ENCODE measurements at places on chromosomes 1 and 21. TPM values are rescaled to one million over a fixed set of nuclear protein-coding genes. Genes with fewer than 3 reads are reported as not detected.

TCHH gene
- 0.07 TPM for polyA plus RNA-seq

DNA sequence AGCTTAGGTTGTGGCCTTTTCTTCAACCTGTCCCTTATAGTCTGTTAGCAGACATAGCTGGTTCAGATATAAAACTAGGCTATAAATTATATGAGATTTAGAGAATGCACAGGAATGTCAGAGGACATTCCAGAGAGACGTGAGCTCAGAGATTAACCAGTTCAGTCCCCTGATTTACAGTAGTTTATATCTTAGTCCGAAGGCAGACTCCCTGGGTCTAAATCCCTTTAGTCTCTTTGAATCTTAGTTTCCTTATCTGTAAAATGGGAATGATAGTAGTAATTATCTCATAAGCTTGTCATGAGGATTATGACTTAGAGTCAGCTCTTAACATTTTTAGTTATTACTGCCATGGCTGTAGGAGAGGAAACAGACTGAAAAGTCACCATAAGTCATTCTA is 45.5 kb upstream of the PLXNA2 start:
- no peak for DNase-seq

GRCh38 chr1:6260433-6260934 is 414 bp downstream of the GPR153 start:
- no peak for DNase-seq

DNA sequence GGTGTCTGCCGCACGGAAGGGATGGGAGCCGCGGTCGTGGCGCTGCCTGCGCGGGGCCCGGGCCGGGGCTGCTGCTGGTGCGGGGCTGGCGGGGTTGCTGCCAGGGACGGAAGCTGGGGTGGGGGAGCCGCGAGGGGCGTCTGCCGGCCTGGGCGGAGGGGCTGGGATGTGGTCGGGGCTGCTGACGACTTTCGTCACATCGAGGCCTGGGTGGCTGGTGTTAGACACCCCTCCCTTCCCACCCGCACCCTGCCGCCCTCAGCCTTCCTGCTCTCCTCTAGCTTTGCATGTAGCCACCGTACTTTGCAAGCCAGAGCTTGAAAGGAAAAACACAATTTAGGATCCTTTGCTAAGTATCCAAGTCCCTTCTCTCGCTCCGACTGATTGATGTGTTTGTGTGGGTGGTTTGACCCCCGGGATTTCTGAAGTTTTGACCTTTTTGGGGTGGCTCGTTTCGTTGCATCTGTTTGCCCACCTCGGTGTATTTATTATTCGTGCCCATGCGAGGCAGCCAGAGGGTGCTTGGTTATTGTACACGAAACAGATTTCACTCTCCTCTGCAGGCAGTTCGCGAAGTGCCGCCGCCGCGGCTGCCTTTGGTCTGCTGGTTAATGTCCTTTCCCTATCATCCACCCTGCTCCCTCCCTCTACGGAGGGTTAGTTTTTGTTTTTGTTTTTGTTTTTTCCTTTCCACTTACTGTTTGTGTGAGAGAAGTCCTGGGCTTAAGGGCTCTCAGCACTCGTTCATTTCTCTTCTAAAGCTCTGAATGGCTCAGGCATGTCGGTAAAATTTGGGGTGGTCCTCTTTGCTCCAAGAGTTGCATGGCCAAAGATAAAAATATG is 868 bp downstream of the C1orf21 start:
- peak; percentile 44 for DNase-seq

DNA sequence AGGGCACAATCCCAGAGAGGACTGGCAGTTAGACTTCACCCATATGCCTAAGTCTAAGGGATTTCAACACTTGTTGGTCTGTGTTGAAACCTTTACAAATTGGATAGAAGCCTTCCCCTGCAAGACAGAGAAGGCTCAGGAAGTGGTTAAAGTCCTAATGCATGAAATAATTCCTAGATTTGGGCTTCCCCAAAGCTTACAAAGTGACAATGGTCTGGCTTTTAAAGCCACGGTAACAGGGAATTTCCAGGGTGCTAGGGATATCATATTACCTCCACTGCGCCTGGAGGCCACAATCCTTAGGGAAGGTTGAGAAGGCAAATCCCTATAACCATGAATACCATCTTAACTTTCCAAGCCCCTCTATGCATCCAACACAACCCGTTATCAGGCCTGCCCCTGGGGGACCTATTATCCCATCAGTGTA is 3.3 kb upstream of the FMO4 start:
- DNase-seq: no peak

C1orf50 gene
- polyA plus RNA-seq: 9.5 TPM

GRCh38 chr1:3692598-3692997 is 40.3 kb downstream of the TP73 start:
- no peak for DNase-seq

DNA sequence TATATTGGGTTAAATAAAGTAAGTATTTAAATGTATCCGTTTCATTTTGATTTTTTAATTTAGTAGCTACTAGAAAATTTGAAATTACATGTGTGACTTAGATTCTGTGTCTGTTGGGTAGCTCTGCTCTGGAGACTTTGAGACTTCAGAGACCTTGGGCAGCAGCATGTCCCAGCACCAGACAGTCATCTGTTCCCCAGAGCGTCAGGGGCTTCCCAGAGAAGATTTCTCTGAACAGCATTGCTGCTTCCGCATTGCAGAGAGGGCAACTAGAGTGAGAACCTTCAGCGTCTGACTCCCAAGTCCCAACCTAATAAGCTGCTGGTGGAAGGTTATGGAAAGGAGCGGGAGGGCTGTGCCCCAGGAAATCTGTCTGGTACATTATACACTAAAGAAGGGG is 6.6 kb downstream of the LINGO4 start:
- no peak for DNase-seq

DNA sequence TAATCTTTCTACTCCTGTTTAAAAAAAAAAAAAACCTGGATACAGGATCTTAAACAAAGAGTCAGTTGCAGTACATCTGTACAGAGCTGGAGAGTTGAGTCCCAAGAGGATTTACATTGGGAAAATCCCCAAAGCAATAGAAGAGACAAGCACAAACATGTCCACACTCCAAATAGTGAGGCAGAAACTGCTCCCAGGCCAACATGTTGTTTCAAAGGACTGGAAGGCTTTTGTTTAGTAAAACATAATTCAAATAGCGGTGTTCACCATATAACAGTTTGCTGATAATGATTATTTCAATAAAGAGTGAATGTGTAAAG is 425.4 kb downstream of the ADGRL2 start:
- no peak for DNase-seq

GRCh38 chr1:203148127-203148526 is 20.6 kb downstream of the ADORA1 start:
- no peak for DNase-seq

DNA sequence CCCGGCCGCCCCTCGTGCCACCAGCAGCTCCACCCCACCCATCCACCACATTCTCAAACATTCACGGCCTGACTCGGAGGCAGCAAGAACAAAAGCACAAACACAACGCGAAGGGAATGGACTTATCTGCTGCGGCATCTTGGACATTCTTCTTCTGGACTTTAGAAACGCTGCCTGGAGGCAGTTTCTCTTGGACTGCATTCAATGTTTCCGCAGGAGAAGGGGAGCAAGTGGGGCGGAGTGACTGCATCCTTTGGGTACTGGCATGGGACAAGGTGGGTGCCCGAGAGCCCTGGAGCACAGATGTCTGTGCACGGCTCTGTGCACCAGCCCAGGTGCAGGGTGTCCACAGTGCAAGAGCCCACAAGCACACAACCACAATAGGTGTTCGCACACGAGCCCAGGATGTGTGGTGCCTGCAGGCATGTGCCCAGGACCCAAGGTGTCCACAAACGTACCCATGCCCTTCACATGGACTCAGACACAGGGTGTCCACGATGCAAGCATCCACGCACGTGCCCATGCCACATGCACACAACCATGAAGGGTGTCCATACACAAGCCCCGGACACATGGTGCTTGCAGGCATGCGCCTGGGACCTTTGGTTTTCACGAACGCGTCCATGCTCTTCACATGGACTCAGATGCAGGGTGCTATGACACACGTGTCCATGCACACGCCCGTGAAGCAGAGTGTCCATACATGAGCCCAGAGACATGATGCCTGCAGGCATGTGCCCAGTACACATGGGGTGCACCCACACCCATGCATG is 53.6 kb downstream of the WNT9A start:
- no peak for DNase-seq

ZMYM4 gene
- polyA plus RNA-seq: 68.2 TPM

C1orf87 gene
- polyA plus RNA-seq: 4.0 TPM

- no peak for DNase-seq
These were observed 27.3 kb upstream of the LAMC1 start for GRCh38 chr1:182995894-182996293.

GRCh38 chr1:218413179-218413578 is 68.0 kb downstream of the TGFB2 start:
- no peak for DNase-seq

WNT3A gene
- polyA plus RNA-seq: not detected

KIF2C gene
- 31.0 TPM for polyA plus RNA-seq

KANK4 gene
- 11.8 TPM for polyA plus RNA-seq

- no peak for DNase-seq
These were observed 7.3 kb downstream of the B3GALT2 start for GRCh38 chr1:193179094-193179493.

DNA sequence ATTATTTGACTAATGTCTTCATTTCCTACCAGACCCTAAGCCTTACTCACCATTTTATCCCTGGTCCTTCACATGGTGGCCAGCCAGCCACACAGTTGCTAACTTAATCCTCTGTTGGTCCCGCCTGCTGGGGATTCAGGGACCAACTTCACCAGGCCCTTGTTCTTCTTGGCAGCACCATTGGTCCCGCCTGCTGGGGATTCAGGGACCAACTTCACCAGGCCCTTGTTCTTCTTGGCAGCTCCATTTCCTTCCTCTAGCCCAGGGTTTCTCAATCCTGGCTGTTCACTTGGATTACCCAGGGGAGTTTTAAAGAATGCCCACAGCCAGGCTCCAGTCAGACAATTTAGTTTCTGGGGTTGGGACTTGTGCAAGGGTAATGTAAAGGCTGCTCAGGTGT is 233.1 kb upstream of the CSF3R start:
- no peak for DNase-seq

DNA sequence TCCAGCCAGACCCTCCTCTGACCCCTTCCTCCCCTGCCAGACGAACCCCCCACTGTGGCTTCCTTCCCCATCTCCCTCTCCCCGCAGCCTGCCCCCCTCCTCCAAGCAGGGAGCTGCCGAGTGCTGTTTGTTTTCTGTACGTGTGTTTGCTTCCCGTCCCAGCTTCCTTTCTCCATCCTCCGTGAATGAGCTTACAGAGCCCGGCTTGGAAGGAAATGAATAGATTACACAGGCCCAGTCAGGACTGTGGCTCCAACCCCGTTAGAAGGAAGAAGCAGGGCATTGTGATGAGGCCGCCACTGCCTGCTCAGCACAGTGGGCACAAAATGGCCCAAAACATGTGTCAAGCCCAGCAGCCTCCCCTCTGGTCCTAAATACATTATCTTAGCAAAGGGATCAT is 123.2 kb downstream of the IGSF21 start:
- DNase-seq: no peak

- DNase-seq: no peak
These were observed 45.2 kb downstream of the MIGA1 start for GRCh38 chr1:77824694-77825093.

AQP10 gene
- 0.27 TPM for polyA plus RNA-seq

- DNase-seq: no peak
These were observed 217.1 kb upstream of the C1orf174 start for GRCh38 chr1:4117196-4117595.

GRCh38 chr1:217484871-217485270 is 146.0 kb downstream of the GPATCH2 start:
- DNase-seq: no peak

CHIT1 gene
- 0.22 TPM for polyA plus RNA-seq

DNA sequence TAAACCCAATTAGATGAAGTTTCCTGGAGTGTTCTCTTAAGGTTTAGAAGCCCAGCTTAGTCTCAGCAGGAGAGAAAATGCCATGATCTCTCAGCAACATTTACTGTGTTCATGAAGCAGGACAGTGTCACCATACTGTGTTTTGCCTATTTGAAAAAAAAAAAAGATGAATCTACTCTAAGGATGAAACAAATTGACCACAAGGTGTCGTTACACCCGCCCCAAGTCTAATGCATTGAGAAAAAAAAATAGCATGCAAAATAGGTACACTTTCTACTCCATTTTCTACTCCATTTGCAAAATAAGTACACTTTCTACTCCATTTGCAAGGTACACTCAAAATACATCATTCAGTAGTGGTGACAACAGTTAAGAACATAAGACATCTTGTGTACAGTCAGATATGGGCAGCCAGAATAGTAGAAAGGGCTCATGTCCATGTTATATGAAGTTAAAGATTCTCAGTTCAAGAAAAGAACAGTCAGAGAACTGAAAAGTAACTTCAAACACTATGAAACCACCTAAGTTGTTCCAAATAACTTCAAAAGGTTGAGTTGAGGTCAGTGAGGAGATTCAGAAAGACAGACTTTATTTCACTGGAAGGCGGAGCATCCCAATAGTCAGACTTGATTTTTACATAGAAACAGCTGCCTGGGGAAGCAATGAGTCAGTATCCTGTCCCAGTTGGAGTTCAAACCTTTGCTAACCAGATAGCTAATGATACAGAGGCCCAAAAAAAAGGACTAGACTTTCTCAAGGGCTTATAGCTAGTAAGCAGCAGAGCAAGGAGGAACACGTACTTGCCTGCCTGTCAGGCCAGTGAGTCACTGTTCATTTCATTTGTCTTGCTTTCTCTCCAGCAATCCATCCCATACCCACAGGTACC is 13.3 kb downstream of the PLPPR5 start:
- DNase-seq: no peak

GRCh38 chr1:219090607-219091006 is 83.1 kb upstream of the LYPLAL1 start:
- DNase-seq: no peak

- no peak for DNase-seq
These were observed 1412.7 kb downstream of the KCNT2 start for GRCh38 chr1:195195423-195196057.

GRCh38 chr1:206703661-206704060 is 19.0 kb downstream of the MAPKAPK2 start:
- DNase-seq: no peak

IPO9 gene
- polyA plus RNA-seq: 94.0 TPM

DNA sequence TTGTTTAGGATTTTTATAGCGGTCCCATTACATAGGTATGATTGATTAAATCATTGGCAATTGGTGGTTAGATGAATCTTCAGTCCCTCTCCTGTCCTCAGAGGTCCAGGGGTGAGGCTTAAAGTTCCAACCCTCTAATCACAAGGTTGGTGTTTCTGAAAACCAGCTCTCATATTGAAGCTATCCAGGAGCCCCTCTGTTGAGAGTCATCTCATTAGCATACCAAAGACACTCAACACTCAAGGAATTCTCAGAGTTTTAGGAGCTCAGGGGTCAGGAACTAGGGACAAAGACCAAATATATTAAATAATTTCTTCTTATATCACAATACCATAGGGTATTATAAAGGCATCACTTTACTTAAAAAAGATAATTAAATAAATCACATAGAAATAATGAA is 23.3 kb downstream of the FCRL2 start:
- DNase-seq: no peak

- DNase-seq: no peak
These were observed 396.0 kb downstream of the AGBL4 start for GRCh38 chr1:49627781-49628180.
